HS-27A (cell line): ENCODE measurements at places on chromosomes 3 and 15.

DNA sequence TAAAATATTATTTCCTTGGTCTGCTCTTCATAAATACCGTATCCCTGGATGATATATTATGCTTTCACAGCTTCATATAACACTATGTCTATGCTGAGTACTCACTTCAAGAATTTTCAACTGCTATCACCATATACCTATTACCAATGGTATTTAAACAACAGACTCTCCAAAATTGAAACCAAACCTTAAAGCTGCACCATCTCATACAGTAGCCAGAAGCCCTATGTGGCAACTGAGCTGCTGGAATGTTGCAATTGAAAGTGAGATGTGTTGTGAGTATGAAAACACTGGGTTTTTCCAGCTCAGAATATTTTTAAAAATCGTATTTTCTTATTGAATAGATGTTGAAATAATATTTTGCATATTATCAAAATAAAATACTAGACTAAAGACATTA lies 130.1 kb upstream of the GOLGA6L6 start:
- no peak for DNase-seq

DNA sequence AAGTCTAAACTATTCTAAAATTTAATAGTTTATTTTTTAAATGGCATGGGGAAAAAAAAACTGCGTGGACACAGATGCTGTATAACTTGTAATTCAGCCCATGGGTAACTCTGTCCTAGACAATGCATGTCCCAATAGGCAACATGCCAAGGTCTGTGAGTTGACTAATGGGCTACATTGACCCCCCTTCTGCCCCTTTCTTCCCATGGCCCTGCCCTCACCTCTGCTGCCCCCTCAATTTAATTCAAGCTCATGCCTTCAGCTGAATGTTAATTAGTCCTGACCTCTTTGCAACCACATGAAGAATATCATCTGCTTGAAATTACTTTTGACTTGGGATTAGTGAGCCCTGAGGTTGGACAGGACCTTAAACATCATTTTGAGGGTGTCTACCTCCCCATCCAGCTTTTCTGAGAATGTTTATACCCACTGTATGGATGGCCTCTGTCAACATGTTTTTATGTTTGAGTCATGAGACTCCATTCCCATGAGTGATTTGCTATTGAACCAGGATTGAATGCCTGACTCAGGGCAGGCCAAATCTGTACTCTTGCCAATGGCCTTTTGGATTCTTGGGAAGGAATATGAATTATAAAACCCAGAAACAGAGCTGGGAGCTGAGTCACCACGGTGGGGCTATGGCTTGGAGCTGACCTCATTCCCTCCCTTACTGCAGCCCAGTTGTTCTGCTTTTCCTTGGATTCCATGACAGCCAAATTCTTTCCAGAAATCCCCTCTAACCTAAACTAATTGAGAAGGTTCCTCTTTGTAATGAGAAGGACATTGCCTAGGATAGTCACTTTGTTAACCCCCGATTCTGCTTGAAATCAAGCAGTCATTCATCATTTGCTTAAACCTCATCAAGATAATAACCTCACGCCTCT lies 33.5 kb upstream of the PDE8A start:
- peak; percentile 94 for DNase-seq

DNA sequence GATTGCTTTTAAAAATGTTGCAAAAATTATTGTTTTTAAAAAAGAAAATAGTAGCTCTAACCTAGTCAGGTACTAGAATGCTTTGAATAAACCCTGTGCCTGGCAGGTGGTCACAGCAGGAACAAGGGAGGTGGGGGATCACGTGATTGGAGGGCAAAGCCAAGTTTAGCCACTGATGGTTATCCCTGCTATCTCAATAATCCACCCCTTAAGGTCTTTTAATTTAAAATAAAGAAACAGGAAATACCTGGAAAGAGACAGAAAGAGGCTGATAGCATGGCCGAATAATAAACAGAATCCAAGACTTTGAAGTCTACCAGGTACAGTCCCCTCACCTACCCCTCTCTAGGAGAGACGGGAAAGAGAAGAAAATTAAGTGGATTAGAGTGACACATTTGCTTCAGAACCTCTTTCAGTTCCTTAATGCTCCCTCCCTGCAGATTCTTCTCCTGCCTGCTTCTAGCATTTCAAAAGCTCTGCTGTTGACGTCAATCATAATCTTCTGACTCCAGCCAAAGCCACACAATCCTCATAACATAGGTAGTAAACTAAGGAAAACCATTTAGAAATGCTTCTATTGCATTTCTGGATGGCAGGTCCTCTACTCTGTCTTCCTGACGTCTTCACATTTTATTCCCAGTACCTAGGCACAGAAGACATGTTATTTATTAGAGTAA lies 303.4 kb upstream of the MME start:
- DNase-seq: no peak

DNA sequence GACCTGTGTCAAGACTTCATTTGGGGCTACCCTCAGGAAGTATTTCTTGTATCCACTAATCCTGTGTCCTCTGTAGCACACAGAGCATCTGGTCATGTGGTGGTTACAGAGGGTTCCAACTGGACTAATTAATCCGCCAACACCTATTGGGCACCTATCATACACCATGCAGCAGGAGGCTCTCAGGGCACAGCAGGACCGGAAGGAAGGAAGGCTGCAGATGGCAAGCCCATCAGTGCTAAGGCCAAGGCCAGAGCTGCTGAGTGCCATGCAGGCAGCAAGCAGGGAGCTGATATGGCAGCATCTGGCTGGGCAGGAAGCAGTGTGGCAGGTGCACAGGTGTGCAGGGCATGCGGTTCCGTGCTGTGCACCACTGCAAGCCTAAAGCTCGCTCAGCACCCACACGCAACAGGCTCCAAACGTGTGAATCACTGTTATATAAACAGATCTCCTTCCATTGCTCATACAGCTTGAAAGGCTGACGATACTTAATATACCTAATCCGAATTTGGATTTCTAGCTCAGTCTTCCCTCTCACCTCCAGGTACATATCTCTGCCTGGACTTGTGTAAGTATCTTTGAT lies 64.4 kb upstream of the SNRPA1 start:
- DNase-seq: no peak

- DNase-seq: no peak
Observed at GRCh38 chr15:85689729-85690128, 105.0 kb downstream of the KLHL25 start.

DNA sequence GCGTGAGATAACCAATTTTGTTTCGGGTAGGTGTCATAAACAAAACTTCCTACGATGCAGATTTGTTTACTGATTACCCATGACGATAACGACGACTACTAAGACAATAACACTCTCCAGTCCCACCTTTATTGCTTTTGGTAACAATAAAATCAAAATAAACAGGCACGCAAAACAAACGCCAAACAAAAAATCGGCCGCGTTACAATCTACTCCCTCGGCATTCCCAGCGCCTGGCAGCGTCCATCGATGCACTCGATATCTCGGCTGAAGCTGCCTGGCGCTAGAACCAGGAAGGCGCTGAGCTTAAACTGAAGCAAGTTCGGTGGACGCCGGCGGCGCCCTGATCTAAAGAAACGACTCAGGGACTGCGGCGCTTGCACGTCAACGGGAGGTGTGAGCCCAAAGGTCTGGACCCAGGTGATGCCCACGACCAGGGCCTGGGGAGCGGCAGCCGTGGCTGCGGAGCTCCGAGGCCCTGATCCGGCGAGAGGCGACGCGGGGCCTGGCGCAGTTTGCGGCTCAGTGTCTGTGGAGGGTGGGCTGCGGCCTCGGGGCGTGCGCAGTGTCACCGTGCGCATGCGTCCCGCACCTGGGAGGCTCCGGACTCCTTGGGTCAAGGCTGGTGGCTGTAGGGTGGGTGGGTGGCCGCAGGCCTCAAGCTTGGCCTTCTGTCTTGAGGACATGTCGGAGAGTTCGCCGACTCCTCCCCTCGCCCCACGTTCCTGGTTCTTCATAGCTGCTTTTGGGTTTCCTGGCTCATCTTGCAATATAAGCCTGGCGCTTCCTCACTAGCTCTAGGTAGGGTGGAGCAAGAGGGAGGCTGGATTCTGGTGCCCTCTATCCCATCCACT lies at the start of gene RSRC1:
Gene RSRC1, plus strand, starts transcription at position 286 of the 854 bp plus-strand sequence. CDS start 12,016 bp downstream, outside the sequence.
- DNase-seq: peak; percentile 82

DNA sequence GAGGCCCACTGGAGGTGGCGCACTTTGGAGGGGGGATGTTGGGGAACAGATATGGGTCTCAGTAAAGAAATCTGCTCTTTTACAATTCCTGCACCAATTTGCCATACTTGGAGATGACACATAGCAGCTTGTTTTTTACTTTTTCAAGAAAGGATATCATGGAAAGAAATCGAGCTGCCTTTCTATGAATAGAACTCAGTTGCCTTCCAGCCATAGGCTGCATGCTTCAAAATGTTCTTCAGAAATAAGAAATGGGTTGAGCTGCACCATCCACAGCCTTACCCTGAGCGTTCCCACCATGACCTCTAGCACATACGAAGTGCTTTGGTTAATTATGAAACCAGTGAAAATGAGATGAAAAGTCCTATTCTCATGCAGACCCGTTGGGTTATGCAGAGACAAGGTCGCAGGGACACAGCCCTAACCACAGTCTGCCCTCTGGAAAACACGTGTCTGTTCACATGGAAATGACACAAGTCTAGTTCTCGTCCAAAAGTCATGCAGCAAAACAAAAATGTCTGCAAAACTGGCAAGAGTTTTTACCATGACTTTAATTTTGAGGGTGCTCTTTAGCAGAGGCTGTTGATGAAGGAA lies 36.3 kb downstream of the NGRN start:
- no peak for DNase-seq

- DNase-seq: no peak
Observed at GRCh38 chr3:188530226-188530625, 376.3 kb downstream of the LPP start.

DNA sequence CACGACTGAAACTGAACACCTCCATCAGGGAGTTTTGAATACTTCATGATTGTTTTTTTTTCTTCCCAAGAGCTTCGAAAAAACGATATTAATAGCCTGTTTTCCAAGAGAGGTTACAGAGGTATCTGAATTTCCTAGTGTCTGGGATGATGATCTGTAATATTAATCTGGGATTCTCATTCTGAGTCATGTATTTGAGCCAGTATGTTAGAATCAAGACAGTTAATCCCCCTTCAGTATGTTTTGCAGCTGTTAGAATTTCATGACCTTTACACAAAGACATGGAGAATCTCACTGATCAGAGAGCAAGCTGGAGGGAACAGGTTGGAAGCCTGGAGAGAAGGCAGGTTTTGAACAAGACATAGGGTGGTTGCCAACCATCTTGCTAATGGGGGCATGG lies 234.5 kb upstream of the GAP43 start:
- no peak for DNase-seq

GRCh38 chr15:77506311-77507142 lies 85.8 kb downstream of the HMG20A start:
- no peak for DNase-seq

DNA sequence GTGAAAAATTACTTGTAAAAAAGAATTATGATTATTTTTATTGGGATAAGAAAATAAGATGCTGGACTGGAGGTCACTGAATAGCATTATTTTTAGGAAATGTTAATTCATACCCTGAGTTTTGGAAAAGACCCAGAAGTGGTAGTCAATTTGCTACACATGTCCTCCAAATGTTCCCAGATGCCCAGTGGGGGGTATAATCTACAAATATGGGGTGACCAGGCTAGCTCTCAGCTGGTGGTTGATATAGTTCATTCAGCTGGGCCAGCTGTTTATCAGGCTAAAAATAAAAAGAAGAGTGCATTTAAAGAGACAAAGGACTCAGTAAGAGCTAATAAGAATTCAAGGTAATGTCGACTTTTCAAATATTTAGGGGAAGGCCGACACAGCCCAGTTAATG lies 402.0 kb upstream of the GOLIM4 start:
- DNase-seq: no peak

DNA sequence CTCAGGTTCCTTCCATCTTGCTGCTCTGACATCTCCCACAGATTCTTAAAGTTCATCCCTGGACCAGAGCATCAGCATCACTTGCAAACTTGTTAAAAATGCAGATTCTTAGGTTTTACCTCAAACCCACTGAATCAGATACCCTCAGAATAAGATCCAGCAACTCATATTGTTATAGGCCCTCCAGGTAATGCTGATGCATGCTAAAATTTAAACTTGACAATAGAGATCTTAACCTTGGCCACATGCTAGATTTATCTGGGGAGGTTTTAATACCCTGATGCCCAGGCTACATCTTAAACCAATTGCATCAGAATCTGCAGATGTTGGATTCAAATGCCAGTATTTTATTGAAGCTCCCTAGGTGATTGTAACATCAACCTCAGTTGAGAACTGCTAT lies 256.9 kb downstream of the RYR3 start:
- DNase-seq: no peak

DNA sequence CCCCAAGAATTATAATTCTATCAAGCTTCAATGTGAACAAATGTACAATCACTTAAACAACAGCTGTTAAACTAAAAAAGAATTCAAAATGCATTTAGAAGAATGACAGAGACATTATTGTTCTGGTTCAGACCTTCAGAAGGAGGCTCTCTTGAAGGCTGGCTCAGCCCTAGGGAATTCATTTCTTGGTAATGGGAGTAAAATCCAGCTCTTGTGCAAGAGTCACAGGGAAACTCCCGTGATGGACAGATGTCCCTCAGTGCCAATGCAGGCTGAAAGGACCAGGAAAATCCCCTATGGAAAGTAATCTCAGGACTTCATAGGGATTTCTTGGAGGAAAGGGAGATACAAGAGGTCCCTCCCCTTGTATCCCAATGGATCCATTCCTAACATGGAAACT lies 149.9 kb upstream of the STT3B start:
- no peak for DNase-seq

GRCh38 chr3:44954962-44955361 lies 21.0 kb downstream of the ZDHHC3 start:
- no peak for DNase-seq

GRCh38 chr3:127541320-127541719 lies 49.2 kb downstream of the TPRA1 start:
- no peak for DNase-seq

DNA sequence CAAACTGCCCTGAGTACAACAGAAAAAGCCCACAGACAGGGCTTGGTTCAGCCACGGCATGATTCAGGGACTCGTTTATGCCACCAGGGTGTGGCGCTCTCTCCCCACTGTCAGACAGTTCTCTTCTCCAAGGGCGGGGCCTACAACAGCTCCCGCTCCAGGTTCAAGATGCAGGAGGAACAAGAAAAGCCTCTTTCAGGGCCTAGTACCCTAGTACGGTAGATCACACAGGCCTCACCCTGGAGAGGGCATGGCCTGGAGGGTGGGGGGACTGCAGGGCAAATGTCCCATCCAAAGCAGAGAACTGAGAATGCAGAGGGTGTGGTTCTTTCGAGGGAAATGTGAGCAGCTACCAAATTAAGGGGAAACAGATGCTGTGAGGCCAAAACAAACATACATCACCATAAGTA lies 12.0 kb downstream of the MESD start:
- no peak for DNase-seq

DNA sequence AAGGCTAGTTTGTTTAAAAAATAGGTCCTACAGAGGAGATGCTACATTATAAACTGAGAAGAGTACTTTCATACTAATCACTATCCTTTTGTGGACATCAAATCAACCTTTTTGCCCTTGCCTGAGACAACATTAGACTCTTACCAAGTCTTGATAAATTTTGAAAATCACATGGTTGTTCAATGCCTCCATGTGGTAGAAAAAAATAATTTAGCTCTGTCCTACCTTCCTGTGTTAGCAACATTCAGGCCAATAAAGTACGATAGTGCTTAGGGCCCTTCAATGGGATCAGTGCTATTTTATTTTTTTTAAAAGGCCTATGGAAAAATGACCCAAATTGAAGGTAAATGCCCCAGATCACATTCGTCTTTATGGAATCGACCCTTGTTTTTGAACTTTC lies 5.0 kb upstream of the UBE2E1 start:
- no peak for DNase-seq
